ENCODE measurements at places on chromosomes 4 and X.

DNA sequence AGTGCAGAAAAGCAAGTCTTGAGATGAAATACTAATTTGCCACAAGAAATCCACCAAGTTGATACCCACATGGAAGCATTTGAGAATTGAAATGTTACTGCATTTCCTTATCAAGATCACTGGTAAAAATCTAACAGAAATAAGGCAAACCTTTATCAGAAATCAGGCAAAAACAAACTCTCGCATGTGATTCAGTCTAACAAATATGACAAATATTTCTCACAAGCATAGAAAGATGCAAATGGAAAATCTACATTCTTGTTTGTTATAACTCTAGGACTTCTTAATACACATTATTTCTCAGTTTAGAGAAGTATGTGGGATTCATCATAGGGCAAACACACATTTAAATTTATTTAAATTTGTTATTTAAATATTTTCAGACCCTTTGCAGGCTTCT lies 52.9 kb downstream of the TXK start:
- no peak for DNase-seq

DNA sequence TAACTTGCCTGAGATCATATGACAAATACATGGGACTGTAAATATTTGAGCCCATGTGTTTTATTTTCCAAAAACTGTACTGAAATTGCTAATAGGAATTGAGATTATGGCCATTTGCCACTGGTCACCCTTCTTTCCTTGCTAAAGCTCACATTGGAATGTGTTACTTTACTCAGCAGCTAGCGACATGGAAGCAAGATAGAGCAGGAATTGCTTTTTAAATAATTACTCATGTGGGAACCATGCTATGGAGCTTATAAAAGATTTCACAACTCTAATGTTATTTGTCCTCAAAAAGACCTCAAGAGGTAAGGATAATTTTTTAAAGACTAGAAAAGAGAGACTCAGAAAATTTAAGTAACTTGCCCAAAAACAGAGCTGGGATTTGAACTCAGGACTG lies 48.8 kb upstream of the AFAP1 start:
- no peak for DNase-seq

DNA sequence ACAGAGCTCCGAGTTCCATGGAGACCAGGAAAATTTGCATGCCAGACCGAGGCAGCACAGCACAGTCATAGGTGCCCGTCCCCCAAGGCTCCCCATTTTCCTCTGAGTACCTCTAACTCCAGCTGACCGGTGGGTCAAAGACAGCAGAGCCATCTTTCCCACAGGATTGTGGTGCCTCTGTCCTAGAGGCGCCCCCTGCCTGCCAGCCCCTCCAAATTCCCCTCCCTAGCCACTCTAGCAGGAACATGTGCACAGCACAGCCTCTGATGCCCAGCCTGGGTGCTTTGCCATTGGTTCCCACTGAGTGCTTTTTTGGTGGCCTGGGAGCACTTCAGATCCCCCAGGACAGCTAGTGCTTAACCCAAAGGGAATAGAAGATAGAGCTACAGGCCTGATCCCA lies 368.5 kb upstream of the PABPC5 start:
- no peak for DNase-seq

GRCh38 chrX:35016051-35016450 lies 73.5 kb downstream of the FAM47B start:
- no peak for DNase-seq

DNA sequence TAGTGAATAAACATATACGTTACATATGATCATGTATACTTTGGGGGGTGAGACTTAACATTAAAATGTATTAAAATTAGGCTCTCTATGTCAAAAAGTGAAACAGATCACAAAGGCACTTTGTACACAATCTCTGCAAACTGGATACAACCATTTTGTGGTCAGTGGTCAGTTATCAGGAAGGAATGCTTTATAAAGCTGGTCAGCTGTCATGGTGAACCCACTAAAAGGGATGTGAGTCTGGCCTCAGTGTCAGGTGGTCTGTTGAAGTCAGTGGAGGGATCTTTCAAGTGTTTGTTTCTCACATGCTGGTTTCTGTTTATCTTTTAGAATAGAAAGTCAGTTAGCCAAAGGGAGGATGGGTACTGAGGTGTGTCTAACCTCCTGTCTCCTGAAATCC lies 875.5 kb upstream of the INTU start:
- DNase-seq: no peak

- no peak for DNase-seq
These were observed 35.6 kb downstream of the ARSJ start for GRCh38 chr4:113943863-113944262.

DNA sequence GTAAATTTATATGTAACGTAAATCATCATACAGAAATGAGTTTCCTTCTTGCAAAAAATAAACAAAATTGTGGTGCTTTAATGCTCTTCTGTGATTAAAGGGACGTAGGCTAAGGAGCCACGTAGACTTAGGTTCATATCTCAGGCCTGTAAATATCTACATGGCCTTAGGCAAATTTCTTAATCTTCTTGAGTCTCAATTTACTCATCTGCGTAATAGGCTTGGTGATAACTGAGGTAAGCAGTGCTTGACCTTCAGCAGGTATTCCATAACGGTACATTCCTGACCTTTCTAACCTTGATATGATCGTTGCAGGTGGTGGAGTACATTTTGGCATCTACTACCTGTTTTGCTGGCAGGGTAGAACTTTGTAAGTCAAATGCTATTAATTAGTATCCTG lies 65.2 kb upstream of the TLR3 start:
- DNase-seq: no peak

GRCh38 chrX:133783274-133783673 lies 202.1 kb downstream of the GPC3 start:
- no peak for DNase-seq

GRCh38 chr4:49032440-49033161 lies 46.5 kb downstream of the CWH43 start:
- DNase-seq: no peak

GRCh38 chr4:169039251-169039954 lies 29.3 kb upstream of the CBR4 start:
- DNase-seq: no peak

DNA sequence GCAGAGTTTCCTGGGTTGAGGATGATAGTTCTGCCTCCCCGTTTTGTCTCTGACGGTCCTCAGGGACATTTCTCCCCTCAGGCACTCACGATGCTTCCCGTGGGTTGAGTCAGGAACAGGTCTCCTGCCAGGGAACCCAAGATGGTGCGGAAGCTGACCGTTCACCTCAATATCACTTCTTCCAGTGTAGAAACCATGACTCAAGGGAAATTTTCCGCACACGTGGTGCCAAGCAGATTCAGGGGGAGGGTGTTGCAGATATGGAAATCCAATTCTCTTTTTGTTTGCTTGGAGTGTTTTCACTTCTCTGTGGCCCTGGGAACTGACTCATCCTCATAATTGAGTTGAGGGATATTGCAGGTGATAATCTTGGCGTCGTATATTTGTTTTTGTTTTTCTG lies 46.7 kb downstream of the CXorf49B start:
- DNase-seq: no peak

- no peak for DNase-seq
These were observed 48.3 kb downstream of the MTHFD2L start for GRCh38 chr4:74206088-74206825.

DNA sequence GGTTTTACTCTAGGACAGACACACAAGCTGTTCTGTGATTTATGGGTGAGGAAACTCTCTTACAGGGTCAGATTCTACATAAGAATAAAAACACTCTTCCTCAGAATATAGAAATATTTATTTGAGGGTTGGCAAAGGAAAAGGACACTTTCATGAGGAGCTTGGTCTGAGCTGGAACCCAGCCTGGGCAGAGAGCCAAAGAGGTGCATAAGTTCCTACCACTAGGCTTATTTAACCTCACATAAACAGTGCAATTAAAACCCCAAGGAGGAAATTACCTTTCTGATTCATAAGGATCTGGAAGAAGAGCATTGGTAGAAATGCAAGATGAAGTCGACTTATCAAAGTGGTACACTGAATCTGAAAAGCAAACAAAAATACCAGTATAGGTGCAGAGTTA lies 32.9 kb downstream of the SETD7 start:
- no peak for DNase-seq

- no peak for DNase-seq
These were observed 1646.9 kb upstream of the ADGRL3 start for GRCh38 chr4:59553063-59553720.

DNA sequence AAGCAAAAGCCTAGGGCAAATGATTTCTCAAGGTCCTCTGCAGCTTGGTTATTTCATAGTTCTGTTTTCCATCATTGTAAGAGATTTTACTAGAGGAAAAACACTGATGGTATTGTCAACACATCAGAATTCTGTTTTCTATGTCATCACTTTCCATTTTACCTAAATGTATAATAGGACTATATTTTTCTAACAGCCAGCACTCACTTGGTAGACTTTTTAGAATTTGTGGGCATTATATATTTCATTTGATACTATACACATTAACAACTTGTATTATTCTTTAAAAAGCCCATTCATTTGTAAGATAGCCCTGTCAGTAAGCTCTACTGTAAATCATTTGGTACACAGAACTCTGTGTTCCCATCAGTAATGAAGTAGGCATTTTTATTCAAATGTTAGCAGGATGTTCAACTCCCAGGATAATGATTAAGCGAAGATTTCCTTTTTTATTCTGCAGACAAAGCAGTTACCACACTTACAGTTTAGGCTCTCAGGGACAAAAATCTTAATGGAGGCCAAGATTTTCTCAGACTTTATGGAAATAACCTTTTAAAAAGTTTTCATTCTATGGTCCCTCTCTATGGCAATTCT lies 143.6 kb upstream of the TEX13C start:
- DNase-seq: no peak

DNA sequence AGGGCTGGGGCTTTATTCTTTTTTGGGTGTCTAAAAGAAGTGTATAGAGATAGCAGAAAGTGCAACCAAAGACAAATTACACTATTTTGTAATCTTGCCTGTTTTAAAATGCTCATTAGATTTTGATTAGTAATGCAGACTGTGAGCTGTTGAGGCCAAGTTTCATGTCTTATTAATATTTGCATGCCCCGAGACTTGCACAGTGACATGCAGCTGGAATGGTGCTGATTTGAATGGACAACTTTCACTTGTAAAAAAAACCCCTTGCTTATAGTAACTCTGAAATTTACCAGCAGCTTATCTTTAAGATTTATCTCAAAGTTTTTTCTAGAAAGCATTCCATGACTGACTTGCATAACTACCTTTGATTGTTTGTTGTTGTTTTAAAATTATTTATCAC lies 835.1 kb upstream of the IGFBP7 start:
- DNase-seq: no peak

DNA sequence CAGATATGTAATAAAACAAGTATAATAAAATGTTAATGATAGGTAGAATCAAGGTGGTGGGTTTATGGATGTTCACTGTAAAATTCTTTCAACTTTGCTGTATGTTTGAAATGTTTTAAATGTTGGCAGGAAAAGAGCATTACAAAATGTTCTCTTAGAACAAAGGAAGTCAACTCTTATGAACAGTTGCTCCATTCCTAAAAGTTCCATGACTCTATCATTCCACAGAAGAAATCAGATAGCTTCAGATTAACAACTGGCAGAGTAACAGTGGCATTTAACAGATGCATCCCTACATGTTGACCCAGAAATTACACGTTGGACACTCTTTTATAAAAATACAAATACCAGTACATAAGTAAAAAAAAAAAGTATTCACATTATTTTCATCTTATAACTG lies 2023.7 kb downstream of the ARAP2 start:
- DNase-seq: no peak

GRCh38 chr4:2304877-2305561 lies 43.1 kb upstream of the MXD4 start:
- DNase-seq: no peak

DNA sequence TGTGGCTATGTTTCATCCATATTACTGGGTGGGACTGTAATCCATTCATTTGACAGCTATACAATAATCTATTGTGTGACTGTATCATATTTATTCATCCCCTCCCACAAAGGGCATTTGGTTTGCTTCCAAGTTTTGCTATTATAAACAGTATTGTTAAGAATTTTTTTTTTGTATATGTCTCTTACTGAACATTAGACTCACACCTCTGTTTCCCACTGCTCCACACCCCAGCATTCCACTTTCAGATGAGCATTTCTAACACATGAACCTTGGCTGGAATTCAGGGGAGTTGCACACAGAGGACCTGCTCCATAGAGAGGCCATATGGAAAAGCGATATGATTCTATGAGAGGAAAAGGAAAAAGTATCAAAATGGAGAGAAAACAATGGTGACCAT lies 81.6 kb upstream of the DKK2 start:
- no peak for DNase-seq

DNA sequence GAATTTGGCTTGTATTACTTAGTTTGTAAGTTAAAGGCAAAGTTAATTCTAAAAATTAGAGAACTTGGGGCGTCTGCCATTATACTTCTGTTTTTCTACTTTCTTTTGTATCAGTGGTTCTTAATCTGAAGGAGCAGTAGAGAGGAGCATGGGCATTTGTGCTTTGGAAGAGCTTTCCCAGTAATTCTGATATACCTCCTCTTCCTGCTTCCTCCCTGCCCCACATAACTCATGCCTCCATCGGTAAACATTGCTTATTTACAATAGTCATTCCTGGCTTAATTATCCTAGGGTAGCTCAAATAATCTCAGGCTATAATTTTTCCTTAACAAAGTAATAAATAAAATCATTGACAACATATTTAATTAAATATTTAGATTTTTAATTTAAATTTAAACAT lies 37.1 kb upstream of the SPARCL1 start:
- no peak for DNase-seq

DNA sequence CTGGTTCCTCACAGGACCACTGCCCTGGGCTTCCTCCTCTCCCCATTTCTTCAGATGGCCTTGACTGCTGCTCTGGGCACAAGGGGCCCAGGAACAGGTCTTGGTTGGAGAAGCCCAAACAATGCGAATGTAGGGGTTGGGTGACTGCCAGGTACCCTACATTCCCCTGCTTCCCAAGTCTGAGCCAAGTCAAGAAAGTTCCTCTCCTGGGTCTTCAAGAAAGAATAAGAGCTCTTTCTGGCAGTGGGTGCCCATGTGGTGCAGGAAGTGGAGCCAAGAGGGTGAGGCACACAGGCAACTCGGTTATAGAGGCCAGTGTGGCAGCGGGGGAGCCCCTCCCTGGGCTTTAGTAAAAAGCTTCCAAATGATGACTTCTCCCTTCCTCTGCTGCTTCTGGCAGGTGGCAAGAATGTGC lies 2.7 kb downstream of the SLC34A2 start:
- no peak for DNase-seq

DNA sequence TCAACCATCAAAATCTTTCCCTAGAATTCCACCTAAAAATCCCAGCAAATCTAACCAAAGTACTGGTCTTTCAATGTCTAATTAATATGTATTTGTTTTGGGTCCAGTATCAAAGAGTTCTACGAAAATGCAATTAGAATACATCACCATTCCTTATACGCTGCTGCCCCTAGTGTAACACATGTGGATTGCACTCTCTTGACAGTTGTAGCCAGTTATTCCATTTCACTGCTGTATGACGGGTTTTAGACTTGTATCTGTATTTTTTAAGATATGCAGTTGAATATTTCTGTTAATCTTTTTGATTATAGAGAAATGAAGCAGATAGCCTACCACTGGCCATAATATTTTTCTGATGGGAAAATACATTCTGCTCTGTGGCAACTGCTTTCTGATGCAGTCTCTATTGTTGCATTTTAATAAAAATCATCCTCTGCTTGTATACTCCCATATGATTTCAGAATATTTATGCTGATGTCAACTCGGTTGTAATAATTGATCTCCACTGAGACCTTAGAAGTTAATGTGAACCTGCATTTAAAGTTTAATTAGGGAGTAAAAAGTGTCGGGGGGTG lies 17.1 kb upstream of the PAGE2B start:
- DNase-seq: no peak

All from psoas muscle (tissue), 8 donors.